Neuronal stem cell (in vitro differentiated cells): ENCODE measurements at places on chromosomes 3 and 15.

- DNase-seq: no peak
- peaks cover 14% of the 10 kb centered on the region for H3K36me3 ChIP-seq
- no peak overlapping the region for H3K4me3 ChIP-seq
- H3K27ac ChIP-seq: no peak overlapping the region
Observed at GRCh38 chr3:52838561-52839267, 3.9 kb upstream of the MUSTN1 start.

- H3K27ac ChIP-seq: no peak overlapping the region
- H3K4me3 ChIP-seq: no peak overlapping the region
- H3K27me3 ChIP-seq: no peaks in the 10 kb centered on the region
- no peak for DNase-seq
- no peaks in the 10 kb centered on the region for H3K36me3 ChIP-seq
Observed at GRCh38 chr3:169865176-169865767, 4.5 kb downstream of the LRRC31 start.

DNA sequence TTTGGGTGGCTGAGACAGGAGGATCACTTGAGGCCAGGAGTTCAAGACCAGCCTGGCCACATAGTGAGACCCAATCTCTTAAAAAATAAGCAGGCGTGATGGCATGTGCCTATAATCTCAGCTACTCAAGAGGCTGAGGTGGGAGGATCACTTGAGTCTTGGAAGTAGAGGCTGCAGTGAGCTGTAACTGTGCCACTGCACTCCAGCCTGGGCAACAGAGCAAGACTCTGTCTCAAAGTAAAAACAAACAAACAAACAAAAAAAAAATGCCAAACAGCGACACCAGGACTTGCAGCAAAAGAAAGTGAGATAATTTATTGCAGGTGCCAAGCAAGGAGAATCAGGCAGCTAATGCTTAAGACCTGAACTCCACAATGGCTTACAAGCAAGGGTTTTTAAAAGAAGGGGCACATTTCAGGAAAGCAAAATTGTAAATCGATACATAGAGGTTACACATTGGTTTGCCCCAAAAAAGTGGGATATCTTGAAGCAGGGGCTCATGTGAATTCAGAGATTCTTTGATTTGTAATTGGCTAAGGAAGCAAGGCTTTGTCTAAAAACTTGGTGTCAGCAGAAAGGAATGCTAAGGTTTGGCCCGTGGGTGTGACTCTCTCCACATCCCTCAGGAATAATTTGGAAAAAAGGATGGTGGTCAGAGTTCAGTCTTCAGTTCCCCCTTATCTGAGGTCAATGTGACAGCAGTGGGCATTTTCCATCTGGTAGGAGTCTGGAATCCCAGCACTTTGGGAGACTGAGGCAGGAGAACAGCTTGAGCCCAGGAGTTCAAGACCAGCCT lies 5.2 kb upstream of the MPI start:
- no peak for DNase-seq
- no peaks in the 10 kb centered on the region for H3K36me3 ChIP-seq
- no peaks in the 10 kb centered on the region for H3K27me3 ChIP-seq
- H3K4me1 ChIP-seq: peaks cover 6% of the 10 kb centered on the region

- H3K4me3 ChIP-seq: no peak overlapping the region
- H3K27ac ChIP-seq: no peak overlapping the region
- peaks cover 11% of the 10 kb centered on the region for H3K4me1 ChIP-seq
- no peak for DNase-seq
- peaks cover 81% of the 10 kb centered on the region for H3K36me3 ChIP-seq
Observed at GRCh38 chr3:184332370-184333090, 4.9 kb upstream of the FAM131A start.

- H3K36me3 ChIP-seq: no peaks in the 10 kb centered on the region
- H3K27me3 ChIP-seq: no peaks in the 10 kb centered on the region
Observed at GRCh38 chr15:79994615-79995014, 23.6 kb upstream of the BCL2A1 start.

DNA sequence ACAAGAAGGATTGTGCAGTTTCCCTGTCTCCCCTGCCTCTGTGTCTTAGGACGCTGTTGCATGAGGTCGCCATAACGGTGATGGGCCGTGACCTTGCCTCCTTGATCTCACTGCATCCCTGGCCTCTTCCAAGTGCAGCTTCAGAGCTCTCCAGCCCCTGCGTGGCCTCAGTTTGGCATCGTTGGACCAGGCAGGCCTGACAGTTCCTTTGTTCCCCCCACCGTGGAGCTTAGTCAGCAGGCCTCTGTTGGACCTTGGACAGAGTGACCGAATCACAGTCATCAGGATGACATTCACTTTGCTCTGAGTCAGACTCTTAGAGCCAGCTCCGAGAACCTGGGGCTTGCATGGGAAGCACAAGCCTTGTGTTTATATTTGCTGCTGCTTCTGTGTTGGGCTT lies 139.4 kb downstream of the OPA1 start:
- H3K36me3 ChIP-seq: no peaks in the 10 kb centered on the region
- no peak overlapping the region for H3K27ac ChIP-seq
- no peaks in the 10 kb centered on the region for H3K27me3 ChIP-seq
- H3K4me3 ChIP-seq: no peak overlapping the region

DNA sequence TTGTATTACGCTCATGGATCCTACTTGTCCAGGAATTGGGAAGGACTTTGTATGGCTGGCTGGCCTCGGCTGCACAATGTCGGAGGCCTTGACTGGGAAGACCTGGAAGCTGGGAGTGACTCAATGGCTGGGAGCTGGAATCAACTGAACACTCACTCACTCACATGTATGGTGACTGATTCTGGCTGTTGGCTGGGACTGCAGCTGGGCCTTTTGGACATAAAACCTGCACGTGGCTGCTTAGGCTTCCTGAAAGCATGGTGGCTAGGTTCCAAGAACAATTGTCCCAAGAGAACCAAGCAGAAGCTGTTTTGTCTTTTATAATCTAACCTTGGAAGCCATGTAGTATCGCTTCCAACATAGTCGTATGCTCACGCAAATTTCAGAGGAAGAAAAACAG lies 38.0 kb upstream of the CMTM8 start:
- H3K4me1 ChIP-seq: no peaks in the 10 kb centered on the region
- H3K36me3 ChIP-seq: no peaks in the 10 kb centered on the region
- no peak overlapping the region for H3K4me3 ChIP-seq
- peaks cover 13% of the 10 kb centered on the region for H3K27me3 ChIP-seq
- DNase-seq: no peak
